Stimulated activated CD4-positive, alpha-beta T cell treated with anti-CD3 and anti-CD28 coated beads, Interleukin-15, amount 100 ng/mL, for 24 hours (primary cell): ENCODE measurements at places on chromosomes 1 and 21.
A peak's percentile ranks its signal among the peaks of the same experiment; 100 is the strongest.

DNA sequence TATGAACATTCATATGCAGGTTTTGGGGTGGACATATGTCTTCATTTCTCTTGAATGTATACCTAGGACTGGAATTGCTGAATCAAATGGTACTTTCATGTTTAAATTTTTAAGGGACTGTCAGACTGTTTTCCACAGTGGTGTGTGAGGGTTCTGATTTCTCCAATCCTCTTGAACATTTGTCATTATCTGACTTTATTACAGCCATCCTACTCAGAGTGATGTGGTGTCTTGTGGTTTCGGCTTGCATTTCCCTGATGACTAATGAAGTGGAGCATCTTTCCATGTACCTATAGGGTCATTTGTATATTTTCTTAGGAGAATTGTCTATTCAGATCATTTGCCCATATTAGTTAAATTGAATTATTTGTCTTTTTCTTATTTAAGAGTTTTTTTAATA lies 35.4 kb upstream of the ZNF281 start:
- DNase-seq: peak; percentile 43

DNA sequence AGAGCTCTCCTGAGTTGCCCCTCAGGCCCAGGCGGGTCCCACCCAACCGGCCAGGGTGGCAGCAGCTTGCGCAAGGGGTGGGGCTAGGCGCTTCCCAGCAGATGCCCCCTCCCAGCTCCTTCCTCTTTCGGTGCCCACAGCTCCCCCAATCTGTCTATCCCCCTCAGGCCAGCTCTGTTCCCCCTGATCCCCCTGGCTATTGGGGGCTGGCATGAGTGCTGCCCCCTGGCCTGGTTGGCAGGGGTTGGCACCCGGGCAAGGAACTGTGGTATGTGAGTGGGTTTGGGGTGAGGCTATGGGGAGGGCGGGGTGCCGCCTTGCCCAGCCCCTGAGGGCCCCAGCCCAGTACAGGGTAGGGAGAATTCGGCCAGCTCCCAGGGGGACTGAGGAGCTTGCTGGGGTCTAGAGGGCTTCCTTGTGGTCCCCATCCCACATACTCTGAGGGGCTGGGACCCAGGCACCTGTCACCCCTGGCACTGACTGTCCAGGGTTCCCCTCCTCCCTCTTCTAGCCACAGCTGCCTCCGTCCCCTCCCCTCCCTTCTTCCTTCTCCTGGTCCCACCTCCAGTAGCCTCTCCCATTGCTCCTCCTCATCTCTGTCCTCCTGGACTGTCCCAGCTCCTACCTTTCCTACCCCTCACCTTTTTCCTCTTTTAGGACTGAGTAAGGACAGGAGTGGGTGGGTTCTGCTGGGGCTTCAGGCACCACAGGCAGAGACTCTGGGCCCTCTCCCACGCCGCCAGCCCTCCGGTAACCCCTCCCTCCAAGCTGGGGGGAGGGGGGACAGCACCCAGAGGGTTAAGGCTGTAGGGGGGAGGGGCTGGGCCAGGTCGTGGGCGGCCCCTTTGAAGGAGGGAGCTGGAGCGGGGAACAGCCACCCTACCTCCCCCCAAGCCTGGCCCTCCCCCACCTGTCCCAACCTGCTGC lies 5.7 kb downstream of the ZBTB7B start:
- peak; percentile 94 for DNase-seq

DNA sequence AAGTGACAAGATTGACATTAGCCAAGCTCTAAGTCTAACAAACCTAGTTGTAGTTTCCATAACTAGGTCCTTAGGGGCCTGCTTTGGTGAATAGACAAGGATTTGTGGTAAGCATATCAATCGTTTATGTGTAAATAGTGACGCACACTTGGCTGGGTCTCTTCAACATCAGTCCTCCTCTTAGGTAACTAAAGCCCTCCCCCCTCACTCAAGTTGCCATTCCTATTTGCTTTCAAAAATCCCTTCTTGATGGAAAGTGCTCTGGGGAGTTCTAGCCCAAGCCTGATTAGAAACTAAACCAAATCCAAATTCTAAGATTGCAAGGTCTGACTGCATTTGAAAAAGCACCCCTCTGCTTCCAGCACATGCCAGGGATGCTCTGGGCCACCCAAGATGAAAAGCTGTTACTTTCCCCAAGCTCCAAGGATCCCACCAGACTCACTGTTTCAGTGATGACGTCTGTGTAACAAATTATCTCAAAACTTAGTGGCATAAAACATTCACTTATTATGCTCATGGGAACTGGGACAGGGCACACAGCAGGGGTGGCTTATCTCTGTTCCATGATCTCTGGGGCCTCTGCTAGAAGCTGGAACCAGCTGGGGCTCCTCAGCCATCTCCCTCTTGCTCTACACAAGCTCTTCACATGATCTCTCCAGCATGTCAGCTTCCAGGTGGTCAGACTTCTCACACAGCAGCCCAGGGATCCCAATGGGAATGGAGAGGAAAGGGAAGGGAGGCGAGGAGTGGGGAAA lies 74.1 kb downstream of the RRAGC start:
- no peak for DNase-seq

GRCh38 chr1:234288946-234289345 lies 84.3 kb upstream of the COA6 start:
- DNase-seq: no peak

DNA sequence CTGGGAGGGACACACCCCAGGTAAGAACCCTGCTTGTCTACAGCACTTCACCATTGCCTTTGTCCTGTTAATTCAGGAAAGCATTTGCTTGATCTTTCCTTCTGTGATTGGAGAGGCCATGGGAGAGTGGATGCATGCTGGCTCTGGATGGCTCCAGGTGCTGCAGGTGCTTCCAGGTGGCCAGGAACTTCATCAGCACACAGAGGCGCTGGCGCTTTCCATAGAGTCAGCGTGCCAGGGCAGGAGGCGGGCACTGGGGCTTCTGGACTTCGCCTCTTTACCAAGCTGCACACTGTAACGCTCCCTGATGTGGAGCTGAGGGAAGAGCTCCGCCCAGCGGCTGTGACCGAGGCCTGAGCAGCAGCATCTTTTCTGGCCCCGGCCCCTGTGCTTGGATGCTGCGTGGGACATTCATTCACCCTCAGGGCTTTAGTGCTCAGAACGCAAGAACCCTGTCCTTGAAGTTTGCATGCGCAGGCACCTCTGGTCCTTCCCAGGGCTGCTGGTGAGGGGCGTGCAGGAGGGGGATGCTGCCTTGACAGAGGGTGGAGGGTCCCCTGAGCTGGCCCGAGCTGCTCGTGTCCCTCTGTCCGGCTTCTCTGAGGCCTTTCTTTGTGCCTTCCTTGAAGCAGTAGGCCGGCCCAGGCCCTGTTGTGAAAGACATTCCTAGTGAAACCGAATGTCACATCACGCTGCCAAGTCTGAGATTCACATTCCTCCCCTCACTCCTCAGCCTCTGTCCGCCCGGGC lies 1.6 kb upstream of the MX2 start:
- DNase-seq: no peak

GRCh38 chr1:33897092-33897725 lies 33.3 kb downstream of the HMGB4 start:
- DNase-seq: no peak

GRCh38 chr21:31556662-31557061 lies 102.8 kb upstream of the SOD1 start:
- DNase-seq: no peak

DNA sequence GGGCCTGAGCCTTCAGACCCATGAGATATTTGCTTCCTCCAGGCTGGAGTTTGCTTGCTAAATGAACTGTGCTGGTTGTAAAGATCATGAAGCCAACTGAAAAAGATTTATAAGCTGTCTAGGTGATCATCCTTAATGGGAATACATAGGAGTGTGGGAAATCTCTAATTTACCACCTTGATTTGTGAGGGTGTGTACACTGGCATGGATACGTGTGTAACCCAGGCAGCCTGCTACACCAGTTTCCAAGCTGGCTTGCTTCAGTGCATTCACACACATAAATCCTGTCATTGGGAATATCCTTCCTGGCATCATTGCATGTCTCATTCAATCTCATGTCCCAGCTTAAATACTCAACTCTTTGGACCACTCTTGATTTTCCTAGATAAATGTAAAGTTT lies 57.6 kb upstream of the GNG12 start:
- DNase-seq: no peak

- no peak for DNase-seq
Observed at GRCh38 chr1:74811436-74812179, 78.7 kb downstream of the TYW3 start.

- no peak for DNase-seq
Observed at GRCh38 chr1:14297356-14297755, 301.1 kb upstream of the KAZN start.

DNA sequence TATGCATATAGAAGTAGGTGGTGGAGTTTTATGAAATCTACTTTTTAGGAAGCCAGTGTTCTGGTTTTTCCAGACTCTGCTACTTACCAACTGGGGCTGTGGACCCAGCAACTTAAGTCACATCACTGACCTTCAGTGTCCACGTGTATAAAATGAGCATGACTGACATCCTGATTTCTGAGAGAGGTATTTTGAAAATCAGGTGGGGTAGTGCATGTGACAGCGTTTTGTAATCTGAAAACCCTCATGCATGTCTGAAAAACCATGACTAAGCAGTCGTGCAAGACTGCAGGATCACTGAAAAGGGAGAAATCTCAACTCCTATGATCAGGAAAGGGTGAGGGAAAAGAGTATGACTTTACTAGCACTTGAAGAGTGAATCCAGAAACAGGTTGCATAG lies 26.1 kb downstream of the CR1L start:
- no peak for DNase-seq

- DNase-seq: no peak
Observed at GRCh38 chr1:239368436-239369109, 17.8 kb upstream of the CHRM3 start.

GRCh38 chr1:197029749-197030148 lies 37.3 kb downstream of the F13B start:
- DNase-seq: no peak

GRCh38 chr1:178864326-178864725 lies 6.6 kb downstream of the ANGPTL1 start:
- peak; percentile 2 for DNase-seq

DNA sequence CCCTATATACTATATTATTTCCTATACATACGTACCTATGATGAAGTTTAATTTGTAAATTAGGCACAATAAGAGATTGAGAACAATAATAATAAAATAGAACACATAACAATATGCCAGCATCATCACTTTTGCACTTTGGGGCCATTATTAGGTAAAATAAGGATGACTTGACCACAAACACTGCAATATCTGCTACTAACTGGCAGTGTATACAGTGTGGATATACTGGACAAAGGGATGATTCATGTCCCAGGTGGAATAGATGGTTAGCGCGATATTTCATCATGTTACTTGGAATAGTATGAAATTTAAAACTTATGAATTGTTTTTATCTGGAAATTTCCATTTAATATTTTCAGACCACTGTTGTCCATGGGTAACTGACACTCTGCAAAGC lies 35.4 kb upstream of the TXLNA start:
- no peak for DNase-seq

- peak; percentile 82 for DNase-seq
Observed at GRCh38 chr1:203629507-203630082, 3.0 kb downstream of the ATP2B4 start.

DNA sequence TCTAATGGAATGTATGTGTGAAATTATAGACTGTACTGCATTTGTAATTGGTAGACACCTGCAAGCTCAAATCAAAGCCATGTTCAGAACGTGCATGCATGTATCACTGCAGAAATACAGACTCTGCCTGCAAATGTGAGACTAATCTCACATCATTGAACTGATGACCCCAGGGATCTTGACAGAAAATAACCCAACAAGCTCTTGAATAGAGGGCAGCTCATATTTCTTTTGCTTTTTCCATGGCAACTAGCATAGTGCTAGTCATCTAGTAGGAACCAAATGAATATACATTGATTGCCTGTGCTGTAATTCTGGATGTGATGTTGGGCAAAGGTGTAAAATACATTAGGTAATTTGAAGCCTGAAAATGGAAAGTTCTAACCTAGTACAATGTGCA lies 62.4 kb downstream of the PTPRC start:
- DNase-seq: no peak

DNA sequence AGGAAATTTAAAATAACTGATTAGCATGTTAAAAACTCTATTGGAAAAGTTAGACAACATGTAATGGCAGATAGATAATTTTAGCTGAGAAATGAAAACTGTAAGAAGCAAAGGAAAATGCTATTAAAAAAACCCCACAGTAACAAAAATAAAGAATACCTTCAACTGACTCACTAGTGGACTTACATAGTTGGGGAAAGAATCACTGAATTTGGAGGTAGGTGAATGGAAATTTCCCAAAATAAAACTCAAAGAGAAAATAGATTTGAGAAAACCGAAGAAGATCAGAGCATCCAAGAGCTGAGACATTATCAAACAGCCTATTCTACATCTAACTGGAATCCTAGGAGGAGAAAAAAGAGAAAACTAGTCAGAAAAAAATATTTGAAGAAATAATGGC lies 34.7 kb downstream of the PDE4B start:
- no peak for DNase-seq

GRCh38 chr1:198185759-198186158 lies 29.0 kb downstream of the NEK7 start:
- DNase-seq: no peak

DNA sequence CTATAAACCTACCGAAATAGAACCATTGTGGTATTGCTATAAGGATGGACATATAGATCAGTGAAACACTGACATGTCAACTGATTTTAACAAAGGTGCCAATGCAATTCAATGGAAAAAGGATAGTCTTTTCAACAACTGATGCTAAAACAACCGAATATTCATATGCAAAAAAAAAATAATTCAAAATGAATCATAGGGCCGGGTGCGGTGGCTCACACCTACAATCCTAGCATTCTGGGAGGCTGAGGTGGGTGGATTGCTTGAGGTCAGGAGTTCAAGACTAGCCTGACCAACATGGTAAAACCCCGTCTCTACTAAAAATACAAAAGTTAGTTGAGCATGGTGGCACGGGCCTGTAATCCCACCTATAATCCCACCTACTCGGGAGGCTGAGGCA lies 23.9 kb downstream of the HSF2BP start:
- DNase-seq: no peak

- no peak for DNase-seq
Observed at GRCh38 chr1:209689477-209689876, 14.3 kb downstream of the G0S2 start.

DNA sequence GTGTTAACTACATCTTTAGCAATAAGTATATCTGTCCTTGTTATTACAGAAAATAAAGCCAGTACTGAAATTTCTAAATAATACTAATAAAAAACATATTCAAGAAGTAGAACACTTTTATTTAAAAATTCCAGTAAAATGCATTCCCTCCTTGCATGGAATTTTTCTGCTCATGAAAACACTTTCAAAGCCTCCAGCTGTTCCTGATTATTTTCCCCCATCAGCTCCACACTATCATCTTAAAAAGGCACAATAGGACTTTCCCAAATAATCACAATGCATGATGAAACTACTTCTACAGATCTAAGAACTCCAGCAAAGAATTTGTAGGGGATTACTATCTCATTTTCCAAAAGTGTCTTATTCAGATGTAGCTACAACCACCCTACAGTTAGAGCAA lies 162.6 kb upstream of the USP25 start:
- no peak for DNase-seq
